ENCODE measurements at places on chromosomes 2 and 18.

DNA sequence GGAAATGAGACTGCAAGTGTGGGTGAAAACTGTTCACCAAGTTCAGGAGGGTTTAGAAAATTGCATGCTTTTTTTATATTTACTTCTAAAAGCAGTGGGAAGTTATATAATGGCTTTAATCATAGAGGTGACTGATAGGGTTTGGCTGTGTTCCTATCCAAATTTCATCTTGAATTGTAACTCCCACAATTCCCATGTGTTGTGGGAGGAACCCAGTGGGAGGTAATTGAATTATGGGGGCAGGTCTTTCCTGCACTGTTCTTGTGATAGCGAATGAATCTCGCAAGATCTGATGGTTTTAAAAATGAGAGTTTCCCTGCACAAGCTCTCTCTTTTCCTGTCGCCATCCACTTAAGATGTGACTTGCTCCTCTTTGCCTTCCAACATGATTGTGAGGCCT is 35.7 kb upstream of the NTSR2 start:
- DNase-seq, result no peak

- no peak for DNase-seq
These were observed 284.7 kb downstream of the LRRTM1 start for GRCh38 chr2:80019571-80020460.

DNA sequence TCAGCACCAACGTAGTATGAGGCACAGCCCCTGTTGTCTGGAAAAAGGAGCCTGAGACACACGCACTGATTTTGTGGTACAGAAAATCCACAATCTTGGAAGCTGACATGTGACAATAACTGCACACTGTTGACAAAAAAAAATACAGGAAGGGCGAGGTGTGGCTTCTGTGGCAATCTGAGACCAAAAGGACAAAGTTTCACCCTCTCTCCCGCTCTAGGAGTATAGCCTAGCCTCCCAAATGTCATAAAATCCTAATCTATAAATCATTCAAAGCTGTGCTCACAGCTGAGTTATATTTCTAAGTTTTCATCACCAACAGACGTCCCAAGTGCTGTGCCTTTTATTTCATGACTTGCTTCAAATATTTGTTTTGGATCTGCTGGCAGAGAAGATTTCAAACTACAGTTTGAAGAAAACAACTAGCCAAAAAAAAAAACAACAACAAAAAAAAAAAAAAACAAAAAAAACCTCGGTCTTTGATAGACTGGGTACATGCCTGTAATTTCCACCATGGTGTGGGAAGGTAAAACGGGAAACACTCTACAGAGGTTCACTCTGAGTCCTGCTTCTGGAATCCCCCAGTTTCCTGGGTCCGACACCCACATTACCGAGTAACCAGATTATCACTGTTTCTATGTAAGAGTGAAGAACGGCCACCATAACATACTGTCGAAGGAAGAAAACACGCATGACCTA is 61.0 kb downstream of the C2orf76 start:
- DNase-seq, result no peak

- DNase-seq, result no peak
These were observed 22.9 kb downstream of the SH3BP4 start for GRCh38 chr2:234974501-234975385.

DNA sequence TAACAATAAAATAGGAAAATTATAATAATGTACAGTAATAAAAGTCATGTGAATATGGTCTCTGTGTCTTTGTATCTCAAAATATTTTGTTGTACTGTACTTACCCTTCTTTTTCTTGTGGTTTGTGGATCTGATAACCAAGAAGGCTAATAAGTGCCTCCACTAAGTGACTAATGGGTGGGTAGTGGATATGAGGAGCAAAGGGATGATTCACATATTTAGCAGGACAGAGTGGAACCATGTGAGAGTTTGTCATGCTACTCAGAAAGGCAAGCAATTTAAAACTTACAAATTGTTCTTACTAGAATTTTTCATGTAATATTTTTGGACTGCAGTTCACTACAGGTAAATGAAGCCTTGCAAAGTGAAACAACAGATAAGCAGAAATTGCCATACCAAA is 1241.2 kb upstream of the CDH2 start:
- DNase-seq, result no peak

DNA sequence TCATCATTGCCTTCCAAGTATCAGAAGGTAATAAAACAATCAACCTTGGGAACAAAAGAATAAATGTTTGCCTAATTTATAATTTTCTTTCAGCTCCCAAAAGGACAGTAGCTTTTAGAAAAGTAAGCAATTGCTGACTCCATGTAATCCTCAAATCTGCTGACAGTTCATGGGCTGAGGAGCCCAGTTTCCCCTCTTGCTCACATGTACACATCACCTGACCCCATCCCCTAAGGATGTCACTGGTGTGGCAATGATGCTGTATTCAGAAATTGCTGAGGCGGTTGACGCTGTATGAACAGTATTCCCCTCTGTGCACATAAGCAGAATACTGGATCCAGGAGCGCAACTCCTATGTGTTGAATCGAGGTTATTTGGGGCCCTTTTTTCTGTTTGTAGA is 56.1 kb upstream of the LYPD1 start:
- DNase-seq, result no peak

- DNase-seq, result no peak
These were observed 34.1 kb upstream of the STAT1 start for GRCh38 chr2:191048073-191048472.

DNA sequence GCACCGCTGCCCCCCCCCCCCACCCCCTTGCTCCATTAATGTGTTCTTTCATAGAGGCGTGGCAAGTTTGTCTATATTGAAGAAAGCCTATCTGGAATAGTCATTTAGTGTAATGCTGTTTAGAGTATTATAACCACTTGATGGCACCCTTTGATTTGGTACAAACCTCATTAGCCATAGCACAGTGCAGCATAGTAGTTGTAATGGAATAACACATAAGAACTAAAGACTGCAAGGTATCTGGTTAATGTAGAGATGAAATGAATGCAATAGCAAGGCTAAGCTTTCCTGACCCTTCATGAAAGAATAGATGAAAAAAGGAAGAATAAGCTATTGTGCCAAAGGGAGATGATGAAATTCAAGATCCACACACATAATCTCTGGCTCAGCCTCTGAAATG is 81.9 kb downstream of the EHBP1 start:
- DNase-seq, result no peak

GRCh38 chr18:77495982-77496690 is 246.5 kb downstream of the GALR1 start:
- DNase-seq, result no peak

GRCh38 chr2:33214436-33214835 is 262.0 kb upstream of the RASGRP3 start:
- no peak for DNase-seq

GRCh38 chr2:101790857-101791256 is 93.3 kb downstream of the MAP4K4 start:
- DNase-seq, result no peak

DNA sequence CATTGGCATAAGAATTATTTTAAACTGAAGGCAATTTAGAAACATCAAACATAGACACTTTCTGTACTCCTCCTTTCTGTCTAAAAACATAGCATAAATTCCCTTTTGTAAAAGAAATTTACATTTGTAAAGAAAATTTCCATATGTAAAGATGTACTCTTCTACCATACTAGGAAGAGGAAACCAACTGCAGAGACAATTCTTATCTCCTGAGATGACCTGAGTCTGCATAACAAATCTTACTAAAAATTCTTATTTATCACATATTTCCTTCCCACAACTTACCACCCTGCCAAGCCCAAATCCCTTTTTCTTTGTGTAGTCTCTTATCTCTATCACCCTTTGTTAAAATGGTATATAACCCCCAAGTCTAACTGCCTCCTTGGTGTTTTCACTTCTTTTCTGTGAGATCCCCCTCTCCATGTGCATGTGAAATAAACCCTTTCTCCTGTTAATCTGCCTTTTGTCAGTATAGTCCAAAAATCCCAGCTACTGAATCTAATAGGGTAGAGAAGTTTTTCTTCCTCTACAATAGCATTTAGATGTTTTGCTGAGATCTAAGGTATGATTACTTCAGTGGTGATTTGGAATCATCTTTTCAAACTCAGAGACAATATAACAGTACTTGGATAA is 81.0 kb downstream of the CHN1 start:
- no peak for DNase-seq

DNA sequence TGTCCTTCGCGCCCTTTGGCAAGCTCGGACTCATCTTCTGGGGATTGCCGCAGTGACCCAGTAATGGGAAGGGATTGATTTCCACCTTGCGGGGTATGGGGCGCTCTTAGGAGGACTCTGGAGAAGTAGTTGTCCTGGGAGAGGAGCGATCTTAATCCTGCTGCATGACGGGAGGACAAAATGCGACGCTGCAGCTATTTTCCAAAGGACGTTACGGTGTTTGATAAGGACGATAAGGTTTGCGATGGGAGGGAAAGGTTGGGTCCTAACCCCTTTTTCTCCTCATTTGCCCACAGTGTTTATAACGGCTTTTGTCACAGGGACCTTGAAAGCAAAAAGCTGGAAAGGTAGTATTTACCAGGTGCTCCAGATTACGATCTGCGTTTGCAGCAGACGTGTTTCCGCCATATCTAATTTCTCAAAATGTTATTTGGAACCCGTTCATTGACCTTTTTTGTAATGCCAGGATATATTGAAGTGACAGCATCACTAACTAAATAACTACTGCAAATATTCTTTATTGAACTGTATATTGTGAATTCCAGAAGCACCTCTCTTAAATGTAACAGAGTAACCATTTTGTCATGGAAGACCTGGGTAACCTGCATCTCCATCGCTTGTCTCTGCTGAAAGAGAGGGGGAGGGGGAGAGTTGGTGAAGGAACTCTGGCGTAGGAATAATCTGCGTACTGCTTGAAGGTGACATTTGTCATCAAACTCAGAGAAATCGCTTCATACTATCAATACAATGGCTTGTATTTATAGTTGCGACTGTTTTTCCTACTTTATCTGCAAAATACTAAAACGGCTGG is 590 bp downstream of the MDH1 start:
- no peak for DNase-seq

GRCh38 chr2:37281916-37282315 is 42.7 kb downstream of the PRKD3 start:
- DNase-seq, result no peak

- no peak for DNase-seq
These were observed at the start of gene BCL11A for GRCh38 chr2:60553495-60554073. Gene BCL11A, minus strand, starts transcription at chr2:60553654. Its CDS starts 384 bp downstream, at chr2:60553270.

DNA sequence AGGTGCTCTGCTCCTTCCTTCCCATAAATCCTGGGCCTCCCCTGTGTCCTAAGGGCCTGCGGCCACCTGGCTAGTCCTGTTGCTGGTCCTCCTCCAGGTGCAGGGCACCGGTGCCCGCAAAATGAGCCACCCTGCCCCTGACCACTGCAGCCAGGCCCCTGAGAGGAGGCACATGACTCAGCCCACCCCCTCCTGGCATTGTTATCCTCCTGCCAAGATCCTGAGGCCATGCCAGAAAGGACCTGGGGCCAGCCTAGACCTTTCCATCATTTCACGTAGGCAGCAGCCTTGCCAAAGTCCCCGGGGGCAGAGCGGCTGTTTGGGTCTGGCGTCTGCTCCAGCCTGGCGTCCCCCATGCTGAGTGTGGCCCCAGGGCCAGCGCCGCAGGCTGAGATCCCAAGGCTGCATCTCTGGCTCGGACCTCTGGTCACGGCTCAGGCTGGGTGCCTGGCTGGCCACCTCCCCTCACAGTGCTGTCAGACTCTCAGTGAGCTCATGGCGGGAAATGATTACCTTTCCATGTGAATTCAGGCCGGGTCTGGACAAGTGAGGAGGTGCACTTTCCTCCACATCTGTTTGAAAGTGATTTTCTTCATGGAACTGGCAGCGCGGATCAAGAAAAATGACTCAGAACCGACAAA is 81.0 kb downstream of the NDUFA10 start:
- no peak for DNase-seq

- DNase-seq, result no peak
These were observed 4.1 kb downstream of the RNPEPL1 start for GRCh38 chr2:240572141-240573031.

GRCh38 chr2:76572981-76573380 is 862.3 kb upstream of the GCFC2 start:
- DNase-seq, result no peak

GRCh38 chr2:157761520-157761919 is 114.6 kb downstream of the ACVR1 start:
- DNase-seq, result no peak

- no peak for DNase-seq
These were observed 65.6 kb upstream of the CD302 start for GRCh38 chr2:159863526-159864160.

DNA sequence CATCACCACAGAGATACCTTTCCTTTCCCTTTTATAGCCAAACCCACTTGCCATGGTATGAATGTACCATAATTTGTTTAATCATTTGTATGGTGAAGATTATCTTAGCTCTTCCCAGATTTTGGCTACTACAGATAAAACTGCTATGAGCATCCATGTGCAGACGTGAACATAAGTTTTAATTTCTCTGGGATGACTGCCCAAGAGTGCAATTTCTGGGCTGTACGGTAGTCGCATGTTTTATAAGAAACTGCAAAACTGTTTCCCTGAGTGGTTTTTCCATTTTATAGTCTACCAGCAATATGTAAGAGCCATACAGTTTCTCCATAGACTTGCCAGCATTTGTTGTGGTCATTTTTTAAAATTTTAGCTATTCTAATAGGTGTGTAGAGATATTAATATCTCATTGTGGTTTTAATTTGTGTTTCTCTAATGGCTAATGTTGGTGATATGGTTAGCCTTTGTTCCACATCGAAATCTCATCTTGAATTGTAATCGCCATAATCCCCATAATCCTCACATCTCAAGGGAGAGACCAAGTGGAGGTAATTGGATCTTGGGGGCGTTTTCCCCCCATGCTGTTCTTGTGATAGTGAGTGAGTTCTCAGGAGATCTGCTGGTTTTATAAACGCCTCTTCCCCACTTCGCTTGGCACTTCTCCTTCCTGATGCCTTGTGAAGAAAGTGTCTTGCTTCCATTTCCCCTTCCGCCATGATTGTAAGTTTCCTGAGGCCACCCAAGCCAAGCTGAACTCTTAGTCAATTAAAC is 628.5 kb upstream of the KLHL29 start:
- DNase-seq, result no peak

DNA sequence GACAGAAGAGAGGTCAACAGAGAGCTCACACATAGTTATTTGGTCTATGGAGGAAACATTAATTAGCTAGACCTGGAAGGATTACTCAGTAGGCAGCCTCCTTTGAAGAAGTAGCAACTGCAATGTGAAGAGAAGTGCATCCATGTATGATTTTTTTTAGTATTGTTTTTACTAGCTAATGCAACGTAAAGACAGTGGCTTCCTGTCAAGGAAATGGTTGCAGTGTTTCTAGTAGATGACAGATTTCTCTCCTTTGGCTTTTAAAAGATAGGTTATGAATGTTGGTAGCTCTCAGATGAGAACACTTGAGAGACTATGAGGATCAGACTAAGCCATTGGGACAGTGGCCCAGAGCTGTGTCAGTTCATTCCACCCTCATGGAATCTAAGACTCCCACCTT is 175.8 kb downstream of the AGPS start:
- DNase-seq, result no peak

DNA sequence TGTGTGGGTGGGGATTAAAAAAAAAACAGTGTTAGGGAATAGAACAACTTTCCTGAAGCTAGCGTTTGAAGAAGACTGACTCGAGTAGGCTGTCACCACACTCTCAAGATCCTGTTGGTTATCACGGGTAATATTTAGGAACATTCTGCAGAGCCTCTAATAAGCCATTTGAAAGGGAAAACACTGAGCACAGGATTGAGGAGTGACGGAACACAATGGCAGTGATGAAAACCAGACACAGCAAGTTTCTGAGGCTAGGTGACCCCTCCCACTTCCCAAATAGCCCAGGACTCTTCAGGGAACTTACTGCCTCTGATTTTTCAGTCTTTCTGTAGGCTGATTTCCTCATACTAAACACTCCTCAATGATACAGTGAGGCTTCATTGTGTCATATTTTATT is 88.2 kb upstream of the TMEM200C start:
- no peak for DNase-seq
